ENCODE measurements at places on chromosomes 2 and 18.

DNA sequence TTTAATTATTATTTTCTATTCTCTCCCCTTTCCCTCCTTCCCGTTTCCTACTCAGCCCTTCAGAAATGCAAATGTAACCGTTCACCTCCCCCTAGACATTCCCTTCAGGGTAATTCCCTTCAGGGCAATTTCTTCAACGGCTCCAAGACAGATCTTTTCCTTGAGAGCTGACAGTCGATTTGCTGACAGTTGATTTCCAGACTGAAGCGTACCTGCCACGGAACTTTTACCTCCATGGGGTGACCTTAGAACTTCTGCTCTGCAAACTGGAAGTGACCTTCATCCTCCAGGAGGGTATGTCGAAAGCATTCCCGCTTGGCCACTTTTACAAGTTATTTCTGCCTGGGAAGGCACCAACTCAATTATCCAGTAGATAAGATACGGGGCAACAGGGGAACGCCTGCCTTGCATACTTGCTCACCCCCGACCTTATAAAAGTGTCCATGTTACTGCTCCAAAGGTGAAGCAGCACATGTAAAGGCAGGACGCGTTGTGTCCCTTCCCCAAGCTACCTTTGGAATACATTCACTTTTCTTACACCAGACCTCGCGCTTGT lies 18.5 kb downstream of the B3GNT7 start:
- DNase-seq, result no peak

- no peak for DNase-seq
Measured at GRCh38 chr2:216555274-216555673, 56.6 kb downstream of the RPL37A start.

- no peak for DNase-seq
Measured at GRCh38 chr2:33215299-33215698, 261.1 kb upstream of the RASGRP3 start.

- DNase-seq, result no peak
Measured at GRCh38 chr2:190379249-190379964, 28.7 kb upstream of the MFSD6 start.

- DNase-seq, result no peak
Measured at GRCh38 chr2:144629935-144630334, 110.0 kb upstream of the ZEB2 start.

DNA sequence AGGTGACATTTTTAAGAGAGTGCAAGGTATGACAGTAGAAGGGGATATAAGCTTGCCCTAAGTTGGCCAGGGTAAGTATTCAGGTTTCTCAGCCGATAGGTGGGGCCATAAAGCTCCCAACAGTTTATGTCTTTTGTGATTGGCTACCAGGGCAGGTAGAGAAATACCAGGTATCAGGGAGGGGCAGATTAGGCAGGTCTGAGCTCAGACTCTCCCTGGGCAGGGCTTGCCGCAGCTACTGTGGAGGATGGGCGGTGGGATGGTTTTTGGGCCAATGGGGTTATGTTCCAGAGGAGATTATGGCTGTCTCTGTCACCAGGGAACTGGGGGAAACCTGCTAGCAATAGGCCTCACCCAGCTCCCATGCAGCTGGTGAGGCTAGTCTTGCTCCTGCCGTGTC lies 211.6 kb downstream of the PTH2R start:
- DNase-seq, result no peak

- DNase-seq, result no peak
Measured at GRCh38 chr2:118061135-118061955, 26.9 kb upstream of the INSIG2 start.

- DNase-seq, result no peak
Measured at GRCh38 chr2:4765787-4766530, 926.2 kb upstream of the SOX11 start.

DNA sequence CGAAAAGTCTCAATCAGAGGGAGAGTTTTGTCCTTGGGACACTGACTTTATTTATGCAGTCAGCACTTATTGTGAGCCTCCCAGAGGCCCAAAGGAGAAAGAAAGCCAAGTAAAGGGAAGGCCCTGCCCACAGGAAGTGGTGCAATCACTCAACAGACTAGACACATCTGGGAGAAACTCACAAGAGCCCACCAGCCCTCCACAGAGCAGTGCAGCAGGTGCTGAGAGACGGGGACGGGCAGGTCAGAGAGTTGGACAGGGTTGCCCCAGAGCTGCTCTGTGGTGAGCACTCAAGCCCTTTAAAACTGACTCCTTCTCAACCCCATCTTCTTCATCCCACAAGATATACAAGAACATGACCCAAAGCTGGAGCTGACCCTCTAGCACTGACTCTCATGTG lies 96.0 kb downstream of the TFCP2L1 start:
- DNase-seq, result no peak

DNA sequence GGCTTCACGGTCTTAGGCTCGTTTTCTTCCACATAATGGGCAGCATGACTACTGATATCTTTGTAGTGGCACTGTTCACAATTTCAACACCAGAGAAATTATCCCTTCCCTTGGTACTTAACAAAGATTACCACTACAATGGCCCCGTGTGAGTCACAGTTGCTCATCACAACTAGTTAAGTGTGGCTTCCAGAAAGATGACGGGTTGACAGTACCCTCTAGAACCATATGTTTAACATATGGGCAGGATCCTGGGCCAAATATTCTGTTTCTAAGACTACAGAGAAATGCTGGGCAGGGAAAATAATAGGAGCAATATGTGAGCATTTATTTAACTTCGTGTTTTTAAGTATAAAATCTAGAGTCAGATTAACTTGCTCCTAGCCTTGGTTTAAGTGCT lies 780.1 kb upstream of the LINC00305 start:
- no peak for DNase-seq

DNA sequence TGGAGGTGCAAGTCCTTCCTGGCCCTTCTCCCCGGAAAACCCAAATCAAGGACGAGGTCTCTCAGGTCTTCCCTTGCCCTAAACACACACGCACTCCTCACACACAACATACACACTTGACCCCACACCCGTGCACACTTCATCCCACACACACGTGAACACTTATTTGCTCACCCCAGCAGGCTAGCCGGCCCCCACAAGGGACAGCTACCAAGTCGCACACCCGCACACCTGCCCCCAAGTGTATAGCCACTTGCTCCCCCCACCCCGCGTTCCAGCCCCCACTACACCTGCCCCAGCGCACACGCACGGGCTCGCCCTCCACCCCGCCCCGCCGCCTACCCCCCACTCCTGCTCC lies 359 bp downstream of the TGFBRAP1 start:
- no peak for DNase-seq

DNA sequence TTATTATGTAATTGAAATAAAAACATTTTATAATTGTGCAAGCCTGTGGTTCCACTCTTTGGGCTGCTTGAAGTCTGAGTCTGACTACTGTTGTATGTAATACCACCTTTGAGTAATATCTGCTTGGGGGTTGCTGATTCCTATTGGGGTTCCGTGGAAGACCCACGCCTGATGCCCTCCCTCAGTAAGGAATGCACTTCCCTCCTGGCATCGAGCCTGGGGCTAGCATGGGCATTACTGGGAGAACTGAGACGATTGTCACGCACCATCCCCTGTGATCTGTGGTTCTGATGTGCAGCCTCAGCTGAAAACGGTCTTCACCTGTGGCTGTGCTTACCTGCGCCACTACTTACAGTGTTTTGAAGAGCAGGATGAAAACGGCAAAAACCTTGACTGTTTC lies 32.7 kb upstream of the RBM44 start:
- no peak for DNase-seq

- DNase-seq, result no peak
Measured at GRCh38 chr2:125086313-125087184, 1061.5 kb downstream of the CNTNAP5 start.

- no peak for DNase-seq
Measured at GRCh38 chr2:27738349-27739057, 33.0 kb upstream of the MRPL33 start.

DNA sequence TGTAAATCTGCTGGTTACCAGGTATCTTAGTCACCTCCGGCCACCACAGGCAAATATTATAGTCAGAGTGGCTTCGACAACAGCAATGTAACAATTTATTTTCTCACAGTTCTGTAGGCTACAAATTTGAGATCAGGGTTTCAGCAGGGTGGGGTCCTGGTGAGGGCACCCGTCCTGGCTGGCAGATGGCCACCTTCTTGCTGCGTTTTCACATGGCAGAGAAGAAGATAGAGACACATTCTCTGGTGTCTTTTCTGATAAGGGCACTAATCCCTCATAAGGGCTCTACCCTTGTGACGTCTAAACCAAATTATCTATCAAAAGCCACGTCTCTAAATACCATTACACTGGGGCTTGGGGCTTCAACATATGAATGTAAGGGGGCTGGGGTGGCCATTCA lies 843.2 kb upstream of the FANCL start:
- no peak for DNase-seq

- DNase-seq, result no peak
Measured at GRCh38 chr2:63914311-63914710, 72.6 kb downstream of the UGP2 start.

DNA sequence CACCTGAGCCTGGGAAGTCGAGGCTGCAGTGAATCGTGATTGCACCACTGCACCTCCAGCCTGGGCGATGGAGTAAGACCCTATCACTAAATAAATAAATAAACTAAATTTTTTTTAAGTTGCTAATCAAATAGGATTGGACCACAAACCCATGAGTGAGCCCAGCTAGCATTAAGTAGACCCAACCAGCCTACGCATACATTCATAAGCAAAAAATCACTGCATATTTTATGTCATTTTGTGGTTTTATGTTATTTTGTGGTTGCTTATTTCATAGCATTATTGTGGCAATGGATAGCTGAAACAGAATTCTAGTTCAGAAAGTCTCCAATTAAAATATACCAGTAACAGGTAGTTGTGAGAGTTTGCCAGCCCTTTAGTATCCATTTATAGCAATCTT lies 29.1 kb upstream of the ZC3H15 start:
- no peak for DNase-seq

GRCh38 chr2:106899786-106900530 lies 14.0 kb upstream of the ST6GAL2 start:
- DNase-seq, result peak; percentile 20

DNA sequence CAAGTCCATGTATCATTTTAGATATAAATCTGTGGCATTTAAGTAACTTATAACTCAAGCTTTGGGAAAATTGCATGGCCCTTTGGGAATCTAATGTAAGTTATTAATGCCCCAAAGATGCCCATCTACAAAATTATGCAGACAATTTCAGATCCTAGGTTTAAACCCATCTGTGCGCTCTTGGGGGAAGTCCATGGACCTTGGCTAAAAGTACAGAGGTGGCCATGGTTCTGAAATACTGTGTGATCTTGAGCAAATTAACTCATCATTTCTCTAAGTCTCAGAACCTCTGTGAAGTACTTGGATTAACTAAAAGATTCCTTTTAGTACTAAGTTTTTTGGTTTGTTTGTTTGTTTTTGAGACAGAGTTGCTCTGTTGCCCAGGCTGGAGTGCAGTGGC lies 19.5 kb downstream of the INPP1 start:
- no peak for DNase-seq

GRCh38 chr18:5974696-5975095 lies 79.4 kb upstream of the TMEM200C start:
- no peak for DNase-seq

DNA sequence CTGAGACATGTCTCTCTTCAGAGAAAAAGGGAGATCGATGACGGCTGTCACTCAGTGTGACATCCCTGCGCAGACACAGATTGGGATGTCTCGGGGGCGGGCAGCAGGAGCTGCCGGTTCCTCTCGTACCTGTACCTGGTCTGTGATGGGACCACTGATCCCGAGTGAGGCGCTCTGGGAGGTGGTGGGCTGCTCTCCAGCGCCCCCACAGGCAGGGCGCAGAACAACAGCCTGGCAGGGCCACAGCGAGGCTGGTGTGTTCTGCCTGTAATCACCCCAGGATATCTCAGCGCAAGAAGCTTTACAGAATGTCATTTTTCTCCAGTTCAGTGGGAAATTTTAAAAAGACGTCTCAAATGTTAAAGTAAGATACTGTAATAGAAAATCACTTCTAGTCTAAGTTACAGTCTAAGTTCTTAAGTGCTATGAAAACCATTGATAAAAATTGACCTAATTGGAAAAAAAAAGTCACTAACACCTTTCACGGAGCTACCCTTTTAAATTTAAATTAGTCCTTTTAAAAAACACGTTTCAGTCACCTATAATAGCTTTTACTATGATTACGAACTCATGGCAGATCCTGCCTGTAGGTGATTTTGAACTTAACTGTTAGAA lies 189.8 kb downstream of the SNTG2 start:
- no peak for DNase-seq

DNA sequence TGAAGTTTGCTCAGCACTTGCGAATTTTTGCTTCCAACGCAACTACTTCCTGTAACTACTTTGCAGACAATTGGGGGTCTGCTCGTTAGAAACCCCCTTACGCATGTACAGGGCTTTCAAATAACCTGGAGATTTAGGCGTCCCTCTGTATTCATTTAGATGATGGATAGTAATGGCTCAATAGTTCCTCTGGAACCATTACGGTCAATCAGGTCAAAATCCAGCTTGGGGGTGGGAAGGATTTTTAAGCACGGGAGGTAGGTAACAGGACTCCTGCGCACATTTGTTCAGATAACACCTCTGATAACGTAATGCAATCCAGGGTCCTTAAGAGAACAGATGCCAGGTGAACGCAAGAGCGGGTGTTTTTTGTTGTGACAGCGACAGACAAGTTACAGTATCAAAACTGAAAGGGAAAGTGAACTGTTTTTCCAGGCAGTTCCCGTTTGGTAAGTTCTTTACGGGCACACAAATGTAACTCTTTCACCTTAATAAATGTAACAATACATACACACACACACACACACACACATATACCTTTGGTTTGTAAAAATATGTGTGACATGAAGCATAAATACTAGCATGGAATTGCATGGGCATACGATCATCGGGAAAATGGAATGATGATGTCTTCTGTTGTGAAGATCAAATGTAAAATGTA lies 3.8 kb upstream of the OSR1 start:
- no peak for DNase-seq

- DNase-seq, result no peak
Measured at GRCh38 chr2:219897456-219897855, 270.0 kb downstream of the SLC4A3 start.

DNA sequence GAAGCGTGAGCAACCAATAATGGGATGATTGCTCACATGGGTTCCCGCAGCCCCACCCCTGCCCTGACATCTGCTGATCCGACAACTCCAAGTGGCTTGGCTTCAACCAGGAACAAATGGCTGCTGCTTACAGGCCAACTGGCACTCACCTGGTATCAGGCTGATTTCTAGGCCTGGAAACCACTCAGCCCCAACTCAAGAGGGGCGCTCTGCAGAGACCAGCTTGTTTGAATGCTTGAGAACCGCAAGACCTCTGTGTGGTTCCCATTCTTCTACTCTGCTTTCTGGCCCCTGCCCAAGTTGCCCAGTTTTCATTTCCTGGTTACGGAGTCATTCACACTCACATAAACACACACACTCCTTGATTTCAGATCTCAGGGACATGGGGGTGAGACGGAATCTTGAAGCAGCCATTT lies 52.0 kb downstream of the TNP1 start:
- DNase-seq, result no peak

GRCh38 chr2:6445156-6445555 lies 420.6 kb downstream of the CMPK2 start:
- DNase-seq, result no peak

All from GDM1 (cell line).